ENCODE measurements at places on chromosomes 7 and 10. TPM values are rescaled to one million over a fixed set of nuclear protein-coding genes. Genes with fewer than 3 reads are reported as not detected.

DNA sequence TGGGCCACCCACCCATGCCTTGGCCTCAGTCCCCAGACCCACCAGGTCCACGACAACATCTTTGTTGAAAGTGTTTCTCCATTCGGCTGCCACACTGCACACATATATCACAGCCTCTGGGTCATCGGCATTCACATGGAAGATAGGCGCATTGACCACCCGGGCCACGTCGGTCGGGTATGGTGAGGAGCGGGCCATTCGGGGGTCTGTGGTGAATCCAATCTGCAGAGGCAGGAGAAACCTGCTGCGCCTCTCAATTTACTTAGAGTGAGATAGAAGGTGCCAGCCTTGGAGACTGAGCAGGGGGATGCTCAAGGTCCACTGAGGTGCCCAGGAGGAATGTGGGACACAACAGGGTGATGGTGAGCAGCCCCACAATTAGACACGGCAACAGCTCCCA, 16.4 kb downstream of the OGDHL start:
- H3K27ac ChIP-seq: no peak overlapping the region
- H3K4me1 ChIP-seq: no peaks in the 10 kb centered on the region
- H3K27me3 ChIP-seq: no peaks in the 10 kb centered on the region
- no peak for DNase-seq
- H3K36me3 ChIP-seq: no peaks in the 10 kb centered on the region

GRCh38 chr7:135159359-135160085, 11.0 kb downstream of the CYREN start:
- DNase-seq: no peak
- peak overlapping the region; percentile 59 for H3K27ac ChIP-seq
- peaks cover 32% of the 10 kb centered on the region for H3K4me1 ChIP-seq
- no peak overlapping the region for H3K4me3 ChIP-seq
- H3K36me3 ChIP-seq: no peaks in the 10 kb centered on the region
- H3K27me3 ChIP-seq: no peaks in the 10 kb centered on the region

- H3K36me3 ChIP-seq: no peaks in the 10 kb centered on the region
- no peak overlapping the region for H3K27ac ChIP-seq
- no peaks in the 10 kb centered on the region for H3K4me1 ChIP-seq
Observed at GRCh38 chr10:29199339-29199738, 89.5 kb upstream of the LYZL1 start.

Gene C1QL3
- total RNA-seq: not detected

DNA sequence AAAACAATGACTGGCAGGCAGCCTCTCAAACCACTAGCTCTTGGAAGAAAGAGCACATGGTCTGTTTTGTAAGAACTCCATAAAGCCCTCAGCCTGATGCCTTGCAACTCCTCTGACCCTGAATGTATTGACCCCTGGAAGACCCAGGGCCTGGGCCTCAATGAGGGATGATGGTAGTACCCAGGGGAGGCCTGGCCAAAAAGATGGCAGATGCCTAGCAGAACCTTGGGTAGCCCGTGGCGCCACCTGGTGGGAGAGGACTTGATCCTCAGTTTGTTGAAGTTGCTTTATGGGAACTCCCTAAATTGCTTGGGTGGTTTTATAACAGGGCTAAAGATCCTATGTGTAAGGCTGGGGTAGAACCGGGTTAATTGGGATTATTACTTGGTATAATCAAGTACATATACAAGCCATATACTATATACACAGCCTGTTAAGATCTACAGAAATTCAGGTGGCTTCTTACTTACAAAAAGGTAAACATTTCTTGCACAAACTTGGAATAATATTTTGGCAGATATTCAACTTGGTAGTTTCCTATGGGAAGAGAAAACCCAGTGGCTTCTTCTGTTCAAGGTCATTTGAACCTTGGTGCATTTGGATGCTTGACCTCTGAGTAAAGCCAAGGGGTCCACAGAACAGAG, 95.8 kb upstream of the CACUL1 start:
- H3K27ac ChIP-seq: no peak overlapping the region
- no peaks in the 10 kb centered on the region for H3K4me1 ChIP-seq
- DNase-seq: peak; percentile 52
- H3K27me3 ChIP-seq: no peaks in the 10 kb centered on the region
- H3K36me3 ChIP-seq: no peaks in the 10 kb centered on the region
- H3K4me3 ChIP-seq: no peak overlapping the region

GRCh38 chr7:64429232-64429631, 115.5 kb downstream of the ZNF736 start:
- no peak overlapping the region for H3K27ac ChIP-seq
- no peaks in the 10 kb centered on the region for H3K36me3 ChIP-seq
- no peaks in the 10 kb centered on the region for H3K27me3 ChIP-seq
- no peak overlapping the region for H3K4me3 ChIP-seq
- H3K4me1 ChIP-seq: no peaks in the 10 kb centered on the region

GRCh38 chr7:138000081-138000701, 1.7 kb downstream of the CREB3L2 start:
- DNase-seq: no peak
- no peak overlapping the region for H3K27ac ChIP-seq
- no peaks in the 10 kb centered on the region for H3K27me3 ChIP-seq

DNA sequence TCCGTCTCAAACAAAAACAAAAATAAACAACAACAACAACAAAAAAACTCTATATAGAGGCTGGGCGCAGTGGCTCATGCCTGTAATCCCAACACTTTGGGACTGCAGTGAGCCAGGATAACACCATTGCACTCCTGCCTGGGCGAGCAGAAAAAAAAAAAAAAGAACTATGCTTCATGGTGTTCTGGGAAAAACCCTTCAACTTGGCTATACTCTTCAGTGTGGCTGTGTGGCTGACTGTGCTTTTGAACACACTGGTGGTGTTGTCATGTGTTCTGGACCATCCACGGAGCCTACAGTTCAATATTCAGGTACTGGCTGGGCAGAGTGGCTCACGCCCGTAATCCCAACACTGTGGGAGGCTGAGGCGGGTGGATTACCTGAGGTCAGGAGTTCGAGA, 26.5 kb downstream of the SNX8 start:
- no peaks in the 10 kb centered on the region for H3K36me3 ChIP-seq
- no peak overlapping the region for H3K4me3 ChIP-seq
- peak overlapping the region; percentile 76 for H3K27ac ChIP-seq
- no peaks in the 10 kb centered on the region for H3K27me3 ChIP-seq

DNA sequence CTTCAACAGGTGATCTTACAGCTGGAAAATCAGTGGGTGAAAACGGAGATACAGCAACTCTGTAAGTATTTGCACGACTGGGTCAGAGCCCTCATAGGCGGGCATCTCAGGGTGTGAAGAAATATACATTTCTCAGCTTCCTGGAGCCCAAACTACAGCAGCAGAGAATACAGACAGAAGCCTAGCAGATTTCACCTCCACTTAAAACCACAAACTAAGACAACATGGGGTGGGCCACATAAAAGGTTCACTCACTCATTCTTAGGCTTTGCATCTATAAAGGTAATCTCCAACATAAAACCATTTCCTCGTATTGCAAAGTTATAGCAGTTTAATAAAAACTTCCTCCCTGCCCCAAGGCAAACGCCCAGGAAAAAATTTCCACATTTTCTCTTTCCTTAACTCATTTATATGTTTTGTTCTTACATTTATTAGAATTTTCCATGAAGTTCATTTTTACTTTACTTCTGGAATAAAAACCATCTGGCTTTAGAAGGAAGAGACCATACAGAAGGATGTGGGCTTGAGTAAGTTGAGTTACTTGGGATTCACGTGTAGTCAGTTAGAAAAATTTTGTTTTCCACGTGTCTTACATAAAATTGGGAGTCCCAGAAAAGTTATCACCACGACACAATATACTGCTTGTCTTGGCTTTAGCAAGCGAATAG, 327.1 kb downstream of the FRMD4A start:
- peaks cover 4% of the 10 kb centered on the region for H3K27me3 ChIP-seq
- H3K27ac ChIP-seq: no peak overlapping the region
- H3K4me3 ChIP-seq: no peak overlapping the region
- H3K4me1 ChIP-seq: peaks cover 11% of the 10 kb centered on the region

DNA sequence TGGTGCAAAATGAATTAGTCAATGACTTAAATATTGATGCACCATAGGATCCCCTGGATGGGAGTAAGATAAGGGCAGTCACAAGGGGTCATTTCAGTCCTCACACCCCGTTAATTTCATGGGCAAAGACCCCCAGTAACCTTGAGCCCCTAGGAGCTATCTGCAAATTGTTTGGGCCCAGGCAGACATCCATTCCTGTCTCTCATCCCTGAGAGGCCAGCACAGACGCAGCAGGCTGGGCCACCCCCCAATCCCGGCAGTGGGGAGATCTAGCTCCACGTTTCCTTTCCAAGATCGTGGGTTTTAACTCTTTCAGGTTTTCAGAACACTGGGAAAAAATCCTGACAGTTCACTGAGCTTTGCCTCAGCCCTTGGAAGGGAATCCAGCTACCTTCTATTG, 40.1 kb downstream of the PNLIPRP2 start:
- H3K36me3 ChIP-seq: no peaks in the 10 kb centered on the region
- H3K27me3 ChIP-seq: no peaks in the 10 kb centered on the region
- no peak overlapping the region for H3K4me3 ChIP-seq

DNA sequence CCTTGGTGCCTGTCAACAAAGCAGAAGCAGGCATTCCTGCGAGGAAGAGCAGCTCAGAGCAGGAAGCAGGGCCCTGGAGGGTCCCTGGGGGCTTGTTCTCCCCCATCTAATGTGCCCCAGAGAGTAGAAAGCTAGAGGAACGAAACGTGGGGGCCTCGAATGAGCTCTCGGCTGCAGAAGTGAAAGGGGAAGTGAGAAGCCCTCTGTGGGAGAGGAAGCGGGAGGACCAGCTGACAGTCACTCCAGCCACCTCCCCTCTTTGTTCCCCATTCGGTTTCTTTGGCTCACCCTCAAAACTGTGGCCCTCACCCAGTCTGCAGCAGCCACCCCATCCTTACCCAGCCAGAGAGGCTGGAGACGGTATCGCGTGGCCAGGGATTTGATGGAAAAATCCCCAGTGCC, 25.0 kb downstream of the C10orf105 start:
- H3K4me1 ChIP-seq: peaks cover 55% of the 10 kb centered on the region
- no peaks in the 10 kb centered on the region for H3K27me3 ChIP-seq
- H3K4me3 ChIP-seq: no peak overlapping the region
- H3K36me3 ChIP-seq: no peaks in the 10 kb centered on the region
- DNase-seq: peak; percentile 91
- peak overlapping the region; percentile 47 for H3K27ac ChIP-seq

- H3K4me3 ChIP-seq: no peak overlapping the region
- no peaks in the 10 kb centered on the region for H3K27me3 ChIP-seq
- H3K4me1 ChIP-seq: no peaks in the 10 kb centered on the region
- no peak for DNase-seq
- no peak overlapping the region for H3K27ac ChIP-seq
- no peaks in the 10 kb centered on the region for H3K36me3 ChIP-seq
Observed at GRCh38 chr7:45663965-45664633, 89.9 kb downstream of the ADCY1 start.

Gene BTBD16
- total RNA-seq: not detected

Gene ADRA2A
- total RNA-seq: not detected

Gene ACBD7
- total RNA-seq: 1.3 TPM

GRCh38 chr7:28128608-28129007, 52.0 kb downstream of the JAZF1 start:
- H3K4me3 ChIP-seq: no peak overlapping the region
- no peak for DNase-seq
- H3K27ac ChIP-seq: no peak overlapping the region
- H3K27me3 ChIP-seq: no peaks in the 10 kb centered on the region

Gene HYAL4
- not detected for total RNA-seq

GRCh38 chr10:69801094-69801433, 642 bp upstream of the COL13A1 start:
- H3K36me3 ChIP-seq: no peaks in the 10 kb centered on the region
- H3K27ac ChIP-seq: no peak overlapping the region

Measured in B cell (primary cell).